Breast epithelium (tissue), 4 donors: ENCODE measurements at places on chromosomes 16 and 17. TPM values are rescaled to one million over a fixed set of nuclear protein-coding genes. Genes with fewer than 3 reads are reported as not detected.

The CDR2L gene
- total RNA-seq: 13.1 TPM

The NFATC2IP gene
- total RNA-seq: 38.1 TPM

GRCh38 chr17:16329519-16330271, 23.6 kb downstream of the CENPV start:
- DNase-seq: no peak

- no peak for DNase-seq
These were observed 50.5 kb upstream of the AMZ2 start for GRCh38 chr17:68197091-68197996.

DNA sequence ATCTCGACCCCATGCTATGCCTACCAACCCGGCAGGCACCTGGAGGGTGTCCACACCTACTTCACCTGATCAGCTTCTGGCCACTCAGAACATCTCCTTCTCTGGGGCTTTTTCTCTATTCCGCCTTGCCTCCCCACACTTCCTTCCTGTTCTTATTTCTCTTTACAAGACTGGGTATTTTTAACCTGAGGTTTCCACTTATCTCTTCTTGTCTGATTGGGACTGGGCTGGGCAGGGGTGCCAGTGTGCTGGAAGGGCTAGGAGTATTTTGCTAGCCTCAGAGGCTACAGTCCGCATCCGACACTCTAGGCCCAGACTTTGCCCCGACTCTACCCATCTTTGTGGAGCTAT, 26.2 kb upstream of the ZNF652 start:
- no peak for DNase-seq

- DNase-seq: no peak
These were observed 31.5 kb upstream of the TNRC6C start for GRCh38 chr17:77926981-77927380.

- DNase-seq: no peak
These were observed 62.3 kb downstream of the MARCHF10 start for GRCh38 chr17:62745806-62746205.

The PPY gene
- not detected for total RNA-seq

The OR1F1 gene
- not detected for total RNA-seq

- DNase-seq: no peak
These were observed 201.5 kb upstream of the CACNG5 start for GRCh38 chr17:66633317-66633965.

- DNase-seq: no peak
These were observed 8.1 kb downstream of the BTBD17 start for GRCh38 chr17:74353446-74354060.
